ENCODE measurements at places on chromosomes 1 and 21.

GRCh38 chr1:234996245-234996757 lies 132.3 kb downstream of the TOMM20 start:
- no peak for DNase-seq

DNA sequence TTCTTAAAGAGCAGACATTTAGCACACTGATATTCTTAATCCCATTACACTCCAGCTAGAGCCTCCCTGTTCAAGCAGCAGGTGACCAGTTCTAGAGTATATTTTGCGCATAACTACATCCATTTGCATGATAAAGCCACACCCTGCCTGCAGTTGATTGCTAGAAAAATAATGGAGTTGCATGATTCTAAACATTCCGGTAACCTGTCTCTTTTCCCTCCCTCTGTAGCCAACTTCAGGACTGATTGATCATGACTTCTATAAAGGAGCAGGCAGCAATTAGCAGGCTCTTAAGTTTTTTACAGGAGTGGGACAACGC lies 14.9 kb downstream of the ARMH1 start:
- no peak for DNase-seq

DNA sequence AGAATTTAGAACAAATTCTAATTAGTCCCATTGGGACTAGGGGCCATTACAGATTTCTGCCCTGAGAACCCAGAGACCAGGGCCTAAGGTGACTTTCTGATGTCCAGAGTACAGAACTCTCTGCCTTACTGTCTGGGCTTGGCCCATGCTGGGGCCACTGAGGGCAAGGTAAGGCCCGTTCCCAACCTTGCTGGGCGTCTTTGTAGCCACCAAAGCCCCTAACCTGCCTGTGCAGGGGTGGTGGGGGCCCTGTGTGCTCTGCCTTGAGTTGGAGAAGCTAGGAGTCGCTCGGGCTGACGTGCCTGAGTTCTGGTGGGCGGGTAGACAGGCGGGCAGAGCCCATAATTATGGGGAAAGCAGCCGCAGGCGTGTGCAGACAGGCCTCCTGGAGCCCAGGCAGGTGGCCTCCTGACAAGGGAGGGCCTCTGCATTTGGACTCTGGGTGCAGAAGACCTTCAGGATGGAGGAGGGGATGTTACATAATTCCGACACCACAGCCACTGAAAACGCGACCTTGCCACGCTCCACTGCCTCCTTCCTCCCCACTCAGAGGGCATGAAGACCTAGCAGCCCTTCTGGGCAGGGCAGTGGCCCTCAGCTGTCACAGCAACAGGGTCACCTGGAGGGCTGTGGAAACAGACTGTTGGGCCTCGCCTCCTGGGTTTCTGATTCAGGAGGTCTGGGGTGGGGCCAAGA lies 239.9 kb upstream of the TMEM51 start:
- DNase-seq = no peak

GRCh38 chr1:82836973-82837680 lies 1036.4 kb downstream of the ADGRL2 start:
- DNase-seq = no peak

DNA sequence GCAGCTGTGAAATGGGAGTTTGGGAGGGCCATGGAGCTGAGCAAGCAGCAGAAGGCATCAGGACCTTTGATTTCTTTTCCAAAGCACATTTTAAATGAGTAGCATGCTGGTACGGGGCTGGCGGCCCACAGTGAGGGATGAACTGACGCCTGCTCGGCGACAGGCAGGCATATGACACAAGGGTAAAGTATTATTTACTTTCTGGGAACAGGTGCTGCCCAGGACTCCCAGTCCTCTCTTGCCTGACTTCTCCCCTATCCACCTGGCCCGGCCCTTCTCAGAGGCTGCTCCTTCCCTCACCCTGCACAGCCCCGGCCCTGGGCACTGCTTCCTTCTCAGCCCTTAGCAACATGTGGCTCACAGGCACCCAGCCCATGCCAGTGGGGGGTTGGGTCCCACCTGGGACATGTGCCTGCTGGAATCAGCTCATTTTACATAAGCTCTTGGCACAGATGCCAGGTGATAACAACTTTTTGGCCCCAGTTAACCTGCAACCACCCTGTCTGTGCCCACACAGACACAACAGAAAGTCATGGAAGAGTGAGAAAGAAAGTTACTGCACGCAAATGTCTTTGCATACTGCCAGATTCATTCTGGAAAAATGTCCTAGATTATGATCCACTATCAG lies 112.3 kb upstream of the GADD45A start:
- DNase-seq = no peak

DNA sequence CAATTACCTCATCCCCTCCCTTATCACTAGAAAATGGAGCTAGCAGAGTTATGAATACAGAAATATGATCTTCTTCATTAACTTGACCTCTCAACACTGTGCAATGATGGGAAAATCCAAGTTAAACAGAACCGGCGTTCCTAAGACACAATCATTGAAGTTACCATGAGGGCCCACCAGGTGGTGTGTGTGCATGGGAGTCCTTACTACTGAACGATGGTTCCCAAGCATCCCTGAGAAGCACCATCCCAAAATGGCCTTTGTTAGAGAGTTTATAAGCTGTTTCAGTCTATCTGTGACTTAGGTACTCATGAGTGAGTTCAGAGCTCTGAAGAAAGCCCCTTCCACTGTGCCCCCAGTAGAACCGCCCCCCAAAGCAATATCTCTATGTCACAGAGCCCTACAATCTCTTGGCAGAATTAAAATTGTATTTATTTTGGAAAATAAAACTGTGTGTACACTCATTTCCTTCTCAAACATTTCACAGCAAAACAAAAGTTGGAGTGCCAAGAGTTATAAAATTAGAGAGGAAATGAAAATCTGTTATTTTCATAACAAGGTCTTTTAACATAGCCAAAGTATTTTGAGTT lies 56.8 kb downstream of the PLD5 start:
- DNase-seq = peak; percentile 71

DNA sequence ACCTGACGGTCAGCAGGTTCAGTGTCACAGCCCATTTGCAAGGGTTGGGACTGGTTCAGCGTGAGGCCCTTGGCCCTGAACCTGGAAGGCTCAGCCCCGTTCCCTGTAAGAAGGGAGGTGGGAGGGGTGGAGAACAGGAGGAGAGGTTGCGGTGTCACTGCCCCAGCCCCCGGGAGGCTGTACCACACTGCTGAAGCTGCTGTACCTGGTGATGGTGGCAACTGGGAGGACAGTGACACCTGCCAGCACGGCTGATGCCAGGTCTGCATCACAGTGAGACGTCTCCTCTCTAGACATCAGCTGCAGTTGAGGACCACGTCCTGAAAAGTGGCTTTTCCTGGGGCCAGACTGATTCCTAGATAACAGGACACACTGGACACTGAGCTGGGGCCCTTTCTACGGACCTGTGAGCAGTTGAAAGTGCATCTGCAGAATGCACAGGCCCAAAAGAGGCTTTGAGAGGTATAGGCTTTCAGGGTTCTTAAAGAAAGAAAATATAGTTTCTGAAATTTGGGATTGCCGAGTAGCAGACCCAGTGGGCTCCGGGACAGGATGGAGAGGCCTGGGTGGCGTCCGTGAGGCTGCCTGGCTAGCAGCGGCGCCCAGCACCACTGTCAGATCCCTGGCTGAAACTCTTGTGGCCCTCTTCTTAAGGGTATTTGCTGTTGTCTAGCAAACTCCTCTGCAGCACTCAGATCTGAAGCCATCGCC lies 47.7 kb downstream of the COQ8A start:
- no peak for DNase-seq

GRCh38 chr1:214826619-214827018 lies 223.6 kb downstream of the CENPF start:
- DNase-seq = no peak

DNA sequence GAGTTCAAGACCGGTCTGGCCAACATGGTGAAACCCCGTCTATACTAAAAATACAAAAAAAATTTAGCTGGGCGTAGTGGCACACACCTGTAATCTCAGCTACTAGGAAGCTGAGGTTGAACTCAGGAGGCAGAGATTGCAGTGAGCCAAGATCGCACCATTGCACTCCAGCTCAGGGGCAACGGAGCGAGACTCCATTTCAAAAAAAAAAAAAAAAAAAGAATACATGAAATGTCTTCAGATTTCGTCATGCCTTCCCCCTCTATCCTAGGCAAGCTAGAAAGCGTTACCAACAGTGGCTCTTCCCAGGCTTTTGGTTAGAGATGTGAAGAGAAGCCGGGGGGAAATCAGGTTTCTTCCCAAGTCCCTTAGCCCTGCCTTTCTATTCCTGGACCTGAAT lies 3.6 kb downstream of the TFF1 start:
- no peak for DNase-seq

DNA sequence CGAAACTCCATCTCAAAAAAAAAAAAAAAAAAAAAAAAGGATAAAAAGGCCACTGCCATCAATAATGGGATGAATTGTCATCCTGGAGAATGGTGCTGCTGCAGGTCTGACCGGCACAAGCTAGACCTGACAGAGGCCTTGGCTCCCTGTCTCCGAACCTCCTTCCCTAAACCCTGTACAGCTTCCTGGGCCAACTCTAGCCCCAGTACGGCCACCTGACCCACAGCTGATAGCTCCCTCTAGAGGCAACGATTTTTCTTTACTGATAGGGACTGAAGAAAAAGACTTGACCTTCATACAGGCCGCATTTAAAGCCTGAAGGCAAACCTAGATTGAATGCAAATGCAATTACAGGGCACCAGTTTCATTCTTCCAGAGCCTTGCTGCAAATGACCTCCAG lies 30.7 kb downstream of the NOL9 start:
- peak; percentile 68 for DNase-seq

- DNase-seq = no peak
These were observed 59.0 kb upstream of the TINAGL1 start for GRCh38 chr1:31517301-31517700.

- DNase-seq = peak; percentile 87
These were observed 1.1 kb upstream of the UBE2Q1 start for GRCh38 chr1:154559466-154560044.

- DNase-seq = no peak
These were observed 61.8 kb downstream of the CD247 start for GRCh38 chr1:167456524-167456923.

DNA sequence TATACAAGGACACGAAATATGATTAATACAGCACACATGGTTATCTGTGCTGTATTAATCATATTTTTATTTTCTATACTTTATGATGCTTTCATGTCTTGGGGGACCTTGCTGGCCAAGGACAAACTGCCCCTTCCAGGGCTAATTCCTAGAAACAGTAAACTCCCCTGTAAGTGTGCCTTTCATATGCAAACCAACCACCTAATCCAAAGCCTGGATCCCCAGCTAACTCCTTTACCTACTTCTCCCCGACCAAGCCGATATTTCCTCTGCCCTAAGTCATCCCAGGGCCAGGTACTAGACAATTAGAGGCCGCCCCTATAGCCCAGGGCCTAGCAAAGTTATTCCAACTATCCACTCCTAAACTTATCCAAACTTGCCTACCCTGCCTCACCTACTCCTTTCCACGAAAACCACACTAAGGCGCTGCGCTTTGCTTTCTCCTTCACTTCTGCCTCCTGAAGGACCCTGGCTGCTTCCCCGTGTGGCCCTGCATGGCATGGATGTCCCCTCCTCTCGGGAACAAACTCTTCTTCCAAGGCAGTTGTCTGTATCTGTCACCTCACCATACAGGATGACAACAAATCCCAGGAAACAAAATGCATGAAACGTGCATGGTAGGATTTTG lies 10.2 kb downstream of the SH3BP5L start:
- no peak for DNase-seq

GRCh38 chr1:9363061-9363471 lies 70.4 kb downstream of the SPSB1 start:
- DNase-seq = no peak

DNA sequence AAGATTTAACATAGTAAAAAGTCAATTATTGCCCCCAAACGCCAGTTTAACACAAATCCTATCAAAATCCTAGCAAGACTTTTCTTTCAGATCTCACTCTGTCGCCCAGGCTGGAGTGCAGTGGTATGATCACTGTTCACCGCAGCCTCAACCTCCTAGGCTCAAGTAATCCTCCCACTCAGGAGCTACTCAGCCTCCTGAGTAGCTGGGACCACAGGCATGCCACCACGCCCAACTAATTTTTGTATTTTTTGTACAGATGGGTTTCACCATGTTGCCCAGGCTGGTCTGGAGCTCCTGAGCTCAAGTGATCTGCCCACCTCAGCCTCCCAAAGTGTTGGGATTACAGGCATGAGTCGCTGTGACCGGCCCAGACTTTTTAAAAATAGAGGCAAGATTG lies 4.8 kb downstream of the SNIP1 start:
- DNase-seq = no peak

DNA sequence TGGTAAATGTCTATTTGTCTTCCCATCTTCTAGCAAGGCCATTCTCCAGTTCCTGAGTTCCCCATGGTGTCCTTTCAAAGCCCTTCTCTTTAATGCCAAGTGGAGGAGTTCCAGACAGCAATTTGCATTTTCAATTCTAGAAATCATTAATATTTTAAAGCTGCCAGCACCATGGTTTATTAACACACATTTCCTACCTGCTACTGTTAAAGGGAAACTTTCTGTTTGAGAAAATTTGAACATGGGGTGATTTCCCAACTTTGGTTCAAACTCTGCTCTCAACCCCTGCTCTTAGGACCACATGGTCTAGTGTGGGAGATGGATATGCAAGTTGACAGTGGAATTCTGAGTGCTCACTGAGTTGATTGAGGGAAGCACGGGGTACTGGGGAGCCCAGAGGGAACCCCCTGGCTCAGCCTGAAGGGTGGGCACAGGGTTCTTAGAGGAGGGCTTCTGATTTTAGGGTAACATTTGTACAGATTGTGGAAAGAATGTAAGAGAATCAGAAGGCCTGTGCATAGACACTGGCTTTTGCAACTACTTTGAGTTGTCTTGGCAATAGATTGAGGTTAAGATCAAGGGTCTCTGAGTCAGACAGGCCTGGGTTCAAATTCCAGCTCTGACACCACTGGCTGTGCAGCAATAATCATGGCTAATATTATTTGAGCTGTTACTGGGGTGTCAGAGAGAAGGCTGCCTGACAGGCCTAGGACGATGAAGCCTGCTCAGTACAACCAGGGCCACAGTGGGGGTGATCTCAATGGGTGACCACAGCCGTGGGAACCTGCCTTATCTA lies 97.8 kb downstream of the BEND5 start:
- no peak for DNase-seq

- no peak for DNase-seq
These were observed 44.1 kb downstream of the S100B start for GRCh38 chr21:46560568-46561444.

DNA sequence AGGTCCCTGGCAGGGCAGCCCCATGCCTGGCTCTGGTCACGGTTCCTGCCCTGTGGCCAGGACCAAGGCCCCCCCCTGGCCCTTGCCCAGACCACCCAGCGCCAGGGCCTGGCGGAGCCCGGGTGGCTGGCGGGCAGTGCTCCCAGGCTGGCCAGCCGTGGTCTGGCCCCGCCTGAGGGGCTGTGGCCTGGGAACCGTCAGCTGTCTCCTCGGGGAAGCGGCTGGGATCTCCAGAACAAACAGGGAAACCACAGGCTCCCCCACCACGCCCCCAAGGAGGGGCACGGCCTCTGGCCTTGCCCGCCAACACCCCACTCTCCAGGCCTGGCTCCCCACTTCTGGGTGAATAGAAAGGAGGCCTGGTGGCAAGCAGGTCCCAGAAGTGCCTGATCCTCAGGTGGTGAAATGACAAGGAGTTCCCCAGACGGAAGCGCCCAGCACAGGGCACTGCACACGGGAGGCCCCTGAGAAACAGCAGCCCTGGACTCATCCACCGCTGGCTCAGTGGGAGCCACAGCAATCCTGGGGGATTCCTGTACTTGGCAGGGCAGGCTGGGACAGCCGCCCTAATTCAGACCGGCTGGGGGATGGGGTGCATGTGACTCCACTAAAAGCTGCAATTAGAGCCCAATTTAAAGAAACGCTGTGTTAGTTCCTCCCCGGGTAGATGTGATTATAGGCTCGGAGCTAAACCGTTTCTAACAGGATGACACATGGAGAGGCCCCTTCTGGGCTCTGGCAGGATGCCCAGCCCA lies 78.9 kb downstream of the RAP1GAP start:
- DNase-seq = no peak
